Daoy (cell line): ENCODE measurements at places on chromosomes 12 and 14.

- no peak for DNase-seq
Observed at GRCh38 chr12:80815351-80815750, 98.6 kb downstream of the MYF5 start.

- no peak for DNase-seq
Observed at GRCh38 chr12:18224745-18225144, 36.6 kb upstream of the PIK3C2G start.

GRCh38 chr12:44317651-44318126 lies 481.8 kb downstream of the TMEM117 start:
- peak; percentile 15 for DNase-seq

DNA sequence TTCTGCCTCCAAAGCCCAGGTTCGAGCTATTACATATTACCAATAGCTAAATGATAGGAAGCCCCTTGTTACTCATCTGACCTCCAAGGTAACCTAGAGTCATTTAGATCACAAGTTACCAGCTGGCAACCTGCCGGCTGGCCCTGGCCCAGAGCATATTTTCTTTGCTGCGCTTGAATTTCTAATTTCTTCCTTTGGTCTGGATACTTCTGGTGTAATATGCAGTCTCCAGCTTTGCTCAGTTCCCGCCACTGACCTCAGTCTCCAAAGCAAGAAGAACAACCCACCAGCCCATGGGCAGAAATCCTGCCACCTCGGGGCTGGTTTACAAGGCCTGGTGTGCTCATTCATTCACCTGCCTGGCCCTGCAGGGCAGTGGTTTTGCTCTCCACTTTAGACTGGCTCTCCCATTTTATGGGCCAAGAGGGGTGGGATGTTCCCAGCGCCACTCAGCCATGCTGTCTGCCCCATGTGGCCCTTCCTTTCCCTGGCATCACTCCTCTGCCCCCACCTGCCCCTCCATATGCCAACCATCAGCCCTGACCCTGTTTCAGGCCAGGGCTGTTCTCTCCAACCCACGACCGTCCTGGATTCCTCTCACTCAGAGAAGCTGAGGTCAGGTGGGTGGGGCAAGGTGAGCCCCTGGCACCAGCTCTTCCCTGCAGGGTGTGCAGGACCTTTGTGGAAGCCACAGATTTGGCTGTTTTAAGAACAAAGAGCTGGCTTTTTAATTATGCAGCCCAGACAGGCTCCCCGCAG lies 76.0 kb downstream of the PRIMA1 start:
- DNase-seq: no peak

DNA sequence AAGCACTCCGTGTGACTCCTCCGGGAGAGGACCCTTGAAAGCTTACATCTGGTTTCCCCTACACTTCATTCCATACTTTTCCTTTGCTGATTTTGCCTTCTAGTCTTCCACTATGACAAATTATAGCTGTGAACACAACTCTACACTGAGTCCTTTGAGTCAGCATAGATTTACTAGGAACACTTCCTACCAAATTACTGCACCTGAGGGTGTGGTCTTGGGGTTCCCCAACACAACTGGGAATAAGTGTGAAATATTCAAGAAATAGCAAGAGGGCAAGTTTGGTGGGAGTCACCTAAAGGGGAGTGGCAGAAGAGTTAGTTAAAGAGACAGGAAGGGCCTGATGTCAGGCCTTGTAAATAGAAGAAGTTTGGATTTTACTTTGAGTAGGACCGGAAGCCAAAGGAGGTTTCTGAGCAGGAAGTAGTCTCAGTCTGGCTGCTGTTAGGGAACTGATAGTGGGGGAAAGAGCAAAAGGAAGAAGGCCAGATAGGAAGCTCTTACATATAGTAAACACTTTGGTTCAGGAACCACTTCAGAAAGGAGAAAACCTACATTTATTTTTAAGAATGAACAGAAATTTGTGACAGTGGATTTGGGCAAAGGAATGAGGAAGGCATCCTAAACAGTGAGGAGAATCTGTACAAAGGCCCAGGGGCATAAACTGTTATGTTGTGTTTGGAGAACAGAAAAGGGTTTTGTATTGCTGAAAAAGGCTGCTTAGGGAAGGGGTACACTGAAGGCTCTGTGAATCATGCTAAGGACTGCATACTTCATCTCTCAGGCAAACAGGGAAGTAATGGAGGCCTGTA lies 14.2 kb downstream of the SEL1L start:
- no peak for DNase-seq

DNA sequence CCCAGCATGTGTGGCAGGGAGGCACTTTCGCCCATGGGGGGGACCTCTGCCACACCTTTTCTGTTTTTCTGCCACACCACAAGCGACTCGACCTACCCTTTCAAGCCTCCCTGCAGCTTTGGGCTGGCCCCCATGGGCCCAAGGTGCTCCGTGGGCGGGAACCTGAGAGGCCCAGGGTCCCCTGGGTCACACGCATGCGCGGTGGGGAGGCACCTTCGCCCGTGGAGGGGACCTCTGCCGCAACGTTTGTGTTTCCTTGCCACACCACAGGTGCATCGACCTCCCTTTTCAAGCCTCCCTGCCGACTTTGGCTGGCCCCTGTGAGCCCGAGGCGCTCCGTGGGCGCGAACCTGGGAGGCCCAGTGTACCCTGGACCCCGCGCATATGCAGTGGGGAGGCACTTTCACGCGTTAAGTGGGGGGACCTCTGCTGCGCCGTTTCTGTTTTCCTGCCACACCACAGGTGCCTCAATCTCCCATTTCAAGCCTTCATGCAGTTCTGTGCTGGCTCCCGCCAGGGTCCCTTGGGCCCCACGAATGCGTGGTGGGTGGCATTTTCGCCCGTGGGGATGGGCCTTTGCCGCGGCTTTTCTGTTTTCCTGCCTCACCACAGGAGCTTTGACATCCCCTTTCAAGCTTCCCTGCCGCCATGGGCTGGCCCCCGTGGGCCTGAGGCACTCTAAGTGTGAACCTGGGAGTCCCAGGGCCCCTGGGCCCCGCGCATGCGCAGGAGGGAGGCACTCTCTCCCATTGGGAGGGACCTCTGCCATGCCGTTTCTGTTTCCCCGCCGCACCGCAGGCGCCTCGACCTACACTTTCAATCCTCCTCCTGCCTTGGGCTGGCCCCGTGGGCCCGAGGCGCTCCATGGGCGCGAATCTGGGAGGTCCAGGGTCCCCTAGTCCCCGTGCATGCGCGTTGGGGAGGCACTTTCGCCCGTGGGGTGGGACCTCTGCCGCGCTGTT lies 332.2 kb downstream of the ALG10 start:
- peak; percentile 56 for DNase-seq
